Liver (tissue), 10 donors: ENCODE measurements at places on chromosomes 12 and 14.

DNA sequence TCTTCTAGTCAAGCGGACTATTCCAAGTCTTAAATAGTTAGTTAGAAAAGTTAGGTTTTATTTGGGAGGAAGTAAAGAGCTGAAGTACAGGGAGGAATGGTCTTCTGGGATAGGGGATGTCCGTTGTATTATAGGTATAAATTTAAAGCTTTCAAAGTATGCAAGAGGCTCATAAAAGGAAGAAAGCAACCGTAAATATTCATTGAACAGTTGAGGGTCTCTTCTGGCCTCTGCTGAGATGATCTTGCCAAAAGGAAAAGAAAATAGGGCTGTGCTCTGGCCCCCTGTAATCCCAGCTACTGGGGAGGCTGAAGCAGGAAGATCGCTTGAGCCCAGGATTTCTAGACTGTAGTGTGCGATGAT is 377 bp upstream of the TIMELESS start:
- DNase-seq = no peak

- DNase-seq = no peak
Measured at GRCh38 chr14:68451696-68452373, 341.0 kb downstream of the ZFP36L1 start.

DNA sequence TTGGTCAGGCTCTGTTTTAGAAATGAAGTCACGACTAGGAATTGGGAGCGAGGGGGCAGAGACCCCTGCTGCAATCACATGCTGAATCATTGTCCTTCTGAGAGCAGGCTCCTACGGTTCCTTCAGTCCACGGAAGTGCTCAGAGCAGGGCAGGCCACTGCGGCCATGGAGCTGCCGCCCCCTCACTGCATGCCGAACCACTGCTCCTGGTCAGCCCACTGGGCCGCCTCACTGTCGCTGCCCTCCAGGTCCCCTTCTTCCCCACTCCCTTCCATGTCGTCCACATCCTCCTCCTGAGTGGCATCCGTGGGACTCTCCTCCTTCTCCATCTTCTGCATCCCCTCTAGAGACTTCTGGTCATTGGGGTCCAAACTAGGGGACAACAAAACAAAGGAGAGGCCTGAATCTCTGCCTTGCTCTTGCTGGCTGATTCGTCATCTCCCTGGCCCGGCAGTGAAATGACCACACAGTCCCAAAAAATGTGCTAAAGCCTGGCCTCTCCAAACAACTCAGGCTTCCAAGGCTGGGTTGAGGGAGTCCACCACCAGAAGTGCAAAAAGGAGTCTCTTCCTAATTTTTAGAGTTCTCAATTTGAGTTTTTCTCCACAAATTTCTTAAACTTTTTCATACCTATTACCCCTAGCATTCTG is 29.4 kb downstream of the ANAPC7 start:
- no peak for DNase-seq

DNA sequence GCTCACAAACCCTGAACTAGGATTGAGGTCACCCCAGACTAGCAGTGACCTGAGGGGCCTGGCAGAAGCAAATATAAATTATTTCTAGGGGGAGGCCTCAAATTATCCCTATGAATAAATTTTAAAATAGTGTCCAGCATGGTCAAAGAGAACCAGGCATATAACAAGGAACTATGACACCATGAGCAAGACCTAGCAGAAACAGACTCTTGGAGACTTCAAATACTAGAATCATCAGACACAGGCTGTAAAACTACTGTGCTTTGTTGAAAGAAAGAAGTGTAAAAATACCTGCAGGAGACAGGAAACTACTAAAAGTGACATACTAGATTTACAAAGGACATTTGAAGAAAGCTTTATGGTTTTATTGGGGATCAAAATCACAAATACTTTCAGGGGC is 3.2 kb upstream of the BCL7A start:
- no peak for DNase-seq

DNA sequence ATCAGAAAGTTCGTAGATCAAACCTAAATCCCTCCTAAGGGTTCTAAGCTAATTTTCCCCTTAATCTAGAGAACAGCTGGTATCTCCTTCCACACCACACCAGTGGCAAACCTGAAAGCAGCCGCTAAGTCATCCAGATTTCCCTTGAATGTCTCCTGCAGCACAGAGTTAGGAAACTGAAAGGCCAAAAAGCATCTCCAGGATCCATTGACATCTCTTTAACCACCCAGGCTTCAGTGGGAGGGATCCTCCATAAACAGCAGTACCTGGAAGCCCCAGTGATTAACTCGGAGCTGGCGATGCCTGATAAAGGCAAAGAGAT is 47.6 kb downstream of the CRACR2A start:
- no peak for DNase-seq

- no peak for DNase-seq
Measured at GRCh38 chr12:91326058-91327027, 143.7 kb upstream of the DCN start.

GRCh38 chr12:45205165-45205825 is 10.6 kb upstream of the ANO6 start:
- no peak for DNase-seq
